Right cardiac atrium (tissue), 5 donors: ENCODE measurements at places on chromosomes 1 and 21. TPM values are rescaled to one million over a fixed set of nuclear protein-coding genes. Genes with fewer than 3 reads are reported as not detected.

MFN2 gene
- total RNA-seq: 412 TPM

CDC42BPA gene
- 36.5 TPM for total RNA-seq

TNFAIP8L2 gene
- total RNA-seq: 2.1 TPM

NT5C1A gene
- 40.7 TPM for total RNA-seq

LHX8 gene
- not detected for total RNA-seq

FCAMR gene
- not detected for total RNA-seq

TESK2 gene
- 4.7 TPM for total RNA-seq
